ENCODE measurements at places on chromosomes 6 and 20.

- no peak for DNase-seq
Observed at GRCh38 chr6:125337706-125338105, 35.9 kb upstream of the HDDC2 start.

- no peak for DNase-seq
Observed at GRCh38 chr6:137416376-137417109, 77.7 kb downstream of the OLIG3 start.

DNA sequence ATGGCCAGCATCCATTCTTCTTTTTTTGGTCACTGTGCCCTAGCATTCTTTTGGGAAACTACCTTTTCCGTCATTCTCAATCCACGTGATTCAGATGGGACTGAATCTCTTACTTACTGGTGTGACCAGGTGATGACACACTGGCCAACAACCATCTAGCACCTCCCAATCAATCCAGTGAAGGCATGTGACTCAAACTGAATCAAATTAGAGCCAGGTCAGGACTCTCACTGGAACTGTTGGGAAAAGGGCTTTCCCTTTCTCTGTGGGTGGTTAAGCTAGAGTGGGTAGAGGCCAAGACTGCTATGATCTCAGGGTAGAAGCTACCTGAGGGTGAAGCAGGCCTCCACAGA is 36.2 kb upstream of the ZMYND8 start:
- no peak for DNase-seq

- no peak for DNase-seq
Observed at GRCh38 chr20:17227219-17227575, 357 bp downstream of the PCSK2 start.

DNA sequence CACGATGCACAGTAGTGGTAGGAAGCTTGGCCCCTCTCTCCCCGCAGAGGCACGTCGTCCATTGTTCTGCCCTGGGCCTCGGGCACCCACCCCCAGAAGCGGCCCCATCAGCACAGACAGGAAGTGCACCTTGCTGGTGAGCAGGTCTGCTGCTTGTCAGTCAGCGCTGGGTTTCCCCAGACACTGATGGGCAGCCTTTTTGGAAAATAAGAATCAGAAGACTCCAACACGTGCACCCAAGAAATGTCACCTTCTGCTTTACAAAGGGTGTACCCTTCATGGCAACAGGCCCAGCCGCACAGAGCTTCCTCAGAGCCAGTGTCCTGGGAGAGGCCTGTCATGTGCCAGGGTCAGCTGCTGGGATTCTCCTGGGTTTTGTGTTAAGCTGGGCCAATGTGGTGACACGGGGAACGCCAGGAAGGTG is 34.7 kb upstream of the IRF4 start:
- DNase-seq = no peak

- peak; percentile 80 for DNase-seq
Observed at GRCh38 chr6:24883618-24884017, 52.1 kb downstream of the RIPOR2 start.

GRCh38 chr6:55694148-55694547 is 115.2 kb upstream of the HMGCLL1 start:
- DNase-seq = peak; percentile 68

- no peak for DNase-seq
Observed at GRCh38 chr6:43760210-43761168, 9.5 kb upstream of the VEGFA start.

GRCh38 chr6:83868639-83869038 is 9.2 kb downstream of the CYB5R4 start:
- no peak for DNase-seq

GRCh38 chr6:110621061-110621460 is 144.6 kb upstream of the SLC22A16 start:
- DNase-seq = no peak

DNA sequence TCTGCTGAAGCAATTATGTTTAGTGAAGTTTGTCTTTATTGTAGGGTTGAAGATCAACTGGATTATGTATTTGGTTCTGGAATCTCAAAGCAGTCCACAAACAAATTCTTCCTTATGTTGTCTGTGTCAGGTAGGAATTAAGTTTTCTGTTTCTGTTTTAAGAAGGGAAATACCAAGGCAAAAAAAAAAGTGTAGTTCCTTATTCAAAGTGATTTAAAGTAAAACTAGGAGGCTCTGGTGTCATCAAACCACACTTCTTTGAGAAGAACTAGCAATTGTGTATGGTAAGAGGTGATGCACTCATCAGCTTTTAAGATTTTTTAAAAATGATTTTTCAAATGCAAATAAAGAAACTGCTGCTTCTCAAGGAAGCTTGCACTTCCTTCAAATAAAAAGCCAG is 1.9 kb downstream of the FAM135A start:
- DNase-seq = no peak

DNA sequence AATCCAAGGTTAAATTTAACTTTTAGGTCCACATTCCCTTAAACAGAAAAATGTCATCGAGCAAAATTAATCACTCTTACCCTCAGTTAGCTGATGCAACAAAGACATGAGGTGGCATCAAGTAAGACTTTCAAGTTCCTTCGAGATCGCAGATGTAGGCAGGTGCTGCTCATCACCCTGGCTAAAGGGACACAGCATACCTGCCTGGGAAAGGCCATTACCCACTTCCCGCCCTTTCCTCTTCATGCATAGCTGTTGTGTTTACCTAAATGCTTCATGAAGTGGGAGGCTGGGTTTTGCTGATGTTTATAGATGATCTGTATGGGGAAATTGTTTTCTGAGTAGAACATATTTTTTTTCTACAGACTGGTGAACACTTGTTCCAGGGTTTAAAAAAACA is 67.7 kb downstream of the GFRA4 start:
- no peak for DNase-seq

GRCh38 chr6:34731393-34732060 is 25.8 kb upstream of the SNRPC start:
- DNase-seq = no peak

DNA sequence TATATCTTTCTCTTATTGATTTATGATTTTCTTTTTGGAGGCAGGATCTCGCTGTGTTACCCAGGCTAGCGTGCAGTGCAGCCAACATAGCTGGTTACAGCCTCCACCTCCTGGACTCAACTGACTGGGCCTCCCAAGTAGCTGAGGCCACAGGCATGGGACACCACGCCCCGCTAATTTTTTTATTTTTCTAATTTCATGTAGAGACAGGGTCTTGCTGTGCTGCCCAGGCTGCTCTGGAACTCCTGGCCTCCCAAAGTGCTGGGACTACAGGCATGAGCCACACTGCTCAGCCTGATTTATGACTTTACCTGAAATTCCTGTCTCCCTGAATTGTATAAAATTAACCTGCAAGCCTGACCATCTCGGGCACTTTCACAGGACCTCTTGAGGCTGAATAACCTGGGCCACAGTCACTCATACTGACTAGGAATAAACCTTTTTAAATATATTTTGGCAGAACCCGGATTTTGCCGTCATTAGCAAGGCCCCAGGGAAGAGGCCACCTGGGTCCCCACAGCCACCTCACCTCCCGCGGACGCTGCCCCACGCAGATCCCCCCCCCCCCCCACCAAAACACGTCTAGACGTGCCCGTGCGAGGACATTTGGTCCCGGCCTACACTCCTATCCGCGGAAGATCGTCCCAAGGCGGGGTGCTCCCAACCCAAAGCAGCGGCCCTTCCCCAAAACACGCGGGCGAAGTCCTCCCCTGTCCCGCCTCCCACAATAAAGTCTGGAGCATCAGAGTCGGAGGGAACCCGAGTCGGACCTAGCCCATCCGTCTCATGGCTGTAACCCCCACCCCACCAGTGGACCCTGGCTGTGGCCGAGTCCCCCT is 902 bp downstream of the ZNF337 start:
- DNase-seq = no peak

DNA sequence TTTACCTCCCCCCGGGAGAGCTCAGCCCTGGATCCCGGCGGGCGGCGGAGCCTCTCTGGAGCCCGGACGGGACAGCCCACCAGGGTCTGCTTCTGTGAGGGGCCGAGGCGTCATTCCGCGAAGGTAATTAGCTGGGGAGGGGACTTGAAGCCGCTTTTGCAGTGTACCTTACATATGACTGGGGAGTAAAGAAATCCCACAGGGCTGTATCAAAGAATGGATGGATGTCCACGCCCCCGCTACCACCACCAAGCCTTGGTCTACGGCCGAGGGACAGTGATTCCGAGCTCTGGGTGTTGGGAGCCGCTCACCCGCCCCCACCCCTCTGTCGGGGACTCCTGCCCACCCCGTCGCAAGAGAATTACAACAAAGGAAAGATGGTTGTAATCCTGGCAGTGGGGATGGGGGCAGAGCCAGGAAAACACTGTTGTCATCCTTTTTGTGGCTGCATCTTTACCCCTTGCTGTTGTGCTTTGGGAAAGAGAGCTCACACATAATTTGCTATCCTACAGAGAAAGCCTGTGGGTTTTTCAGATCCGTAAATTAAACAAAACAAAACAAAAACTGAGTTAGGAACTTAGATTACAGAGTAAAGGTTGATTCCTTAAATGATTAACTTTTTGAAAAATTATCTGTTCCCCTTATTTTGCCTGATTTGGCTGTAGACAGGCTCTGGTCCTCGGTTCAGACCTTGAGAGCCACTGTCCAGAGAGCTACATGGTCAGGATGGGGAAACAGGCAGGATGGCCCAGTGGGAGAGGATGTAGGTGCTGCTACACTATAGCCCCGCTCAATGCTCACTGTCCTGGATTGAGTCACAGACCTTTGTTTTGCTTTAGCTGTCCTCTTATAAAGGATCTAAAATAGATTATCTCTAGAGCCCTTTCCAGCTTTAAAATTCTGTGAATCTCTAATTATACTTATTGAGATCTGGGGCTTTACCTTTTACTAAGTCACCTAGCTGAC is 997 bp upstream of the FBXO30 start:
- DNase-seq = no peak

DNA sequence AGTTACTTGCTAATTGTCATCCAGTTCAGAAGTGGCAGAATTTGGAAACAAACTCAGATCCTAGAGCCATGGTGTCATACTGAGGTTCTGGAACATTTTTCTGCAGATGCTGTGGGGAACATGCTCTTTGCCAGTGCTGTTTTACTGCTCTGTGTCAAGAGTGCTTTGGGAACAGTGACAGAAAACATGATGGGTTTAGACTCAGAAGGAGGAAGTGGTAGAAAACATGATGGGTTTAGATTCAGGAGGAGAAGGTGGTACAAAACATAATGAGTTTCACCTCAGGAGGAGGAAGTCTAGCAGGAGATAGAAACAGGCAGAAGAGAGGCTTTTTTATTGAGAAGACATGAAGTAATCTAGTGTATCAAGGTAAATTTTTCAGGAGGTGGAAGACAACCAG is 815.5 kb downstream of the DHX35 start:
- no peak for DNase-seq

GRCh38 chr6:42158631-42159030 is 14.5 kb upstream of the GUCA1A start:
- no peak for DNase-seq

DNA sequence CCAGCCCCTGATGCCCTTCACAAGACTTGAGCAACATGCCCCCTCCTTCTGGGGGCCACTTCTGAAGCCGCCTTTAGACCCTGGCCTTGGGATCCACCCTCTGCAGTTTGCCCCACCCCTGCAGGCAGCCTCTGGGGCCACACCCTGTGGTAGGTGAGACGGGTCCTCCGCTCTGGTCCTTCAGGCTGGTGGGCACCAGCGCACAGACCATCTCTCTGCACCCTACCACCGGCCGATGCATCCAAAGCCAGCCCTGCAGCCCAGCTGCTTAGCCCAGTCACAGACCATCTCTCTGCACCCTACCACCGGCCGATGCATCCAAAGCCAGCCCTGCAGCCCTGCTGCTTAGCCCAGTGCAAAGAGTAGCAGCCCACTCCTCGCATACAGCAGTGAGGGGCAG is 159.3 kb upstream of the ECI2 start:
- no peak for DNase-seq

DNA sequence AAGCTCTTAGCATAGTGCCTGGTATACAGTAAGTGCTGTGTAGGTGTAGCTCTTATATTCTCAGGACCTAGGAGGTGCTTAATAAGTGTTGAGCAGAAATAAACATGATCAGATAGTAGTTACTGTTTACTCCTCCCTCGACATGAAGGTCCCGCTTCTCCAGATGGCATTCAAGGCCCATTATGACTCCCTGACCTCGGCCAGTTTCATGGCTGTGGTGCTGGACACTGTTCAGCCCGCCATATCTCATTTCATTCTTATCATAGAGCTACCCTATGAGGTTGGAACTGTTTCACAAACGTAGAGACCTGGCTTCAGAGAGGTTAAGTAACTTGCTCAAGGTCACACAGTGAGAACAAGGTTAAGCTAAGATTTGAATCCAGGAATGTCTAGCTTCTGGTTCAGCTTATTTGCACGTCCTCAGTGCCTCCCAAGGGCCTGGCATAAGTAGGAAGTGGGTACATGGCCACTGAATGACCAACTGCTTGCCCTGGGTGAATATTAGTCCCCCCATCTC is 39.0 kb downstream of the CD40 start:
- no peak for DNase-seq

Data from AG04450 (cell line).